WTC11 (cell line): ENCODE measurements at places on chromosomes 2 and 18. TPM values are rescaled to one million over a fixed set of nuclear protein-coding genes. Genes with fewer than 3 reads are reported as not detected.

DNA sequence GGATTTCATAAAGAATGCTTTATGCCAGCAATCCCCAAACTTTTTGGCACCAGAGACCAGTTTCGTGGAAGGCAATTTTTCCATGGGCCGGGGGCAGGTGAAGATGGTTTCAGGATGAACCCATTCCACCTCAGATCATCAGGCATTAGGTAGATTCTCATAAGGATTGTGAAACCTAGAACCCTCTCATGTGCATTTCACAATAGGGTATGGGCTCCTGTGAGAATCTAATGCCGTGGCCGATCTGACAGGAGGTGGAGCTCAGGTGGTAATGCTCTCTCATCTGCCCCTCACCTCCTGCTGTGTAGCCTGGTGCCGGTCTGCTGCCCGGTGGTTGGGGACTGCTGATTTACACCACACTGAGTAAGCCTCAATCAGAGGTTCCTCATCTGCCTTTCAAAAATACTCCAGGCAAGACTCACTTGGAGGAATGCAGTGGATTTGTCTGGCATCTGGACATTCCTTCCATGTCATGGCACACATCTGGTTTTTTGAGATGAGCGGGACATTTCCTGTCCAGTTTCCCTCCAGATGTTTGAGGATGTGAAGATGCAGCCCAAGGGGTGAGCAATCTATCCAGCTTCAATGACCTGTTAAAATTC lies 185.8 kb downstream of the VAPA start:
- DNase-seq, result no peak

DNA sequence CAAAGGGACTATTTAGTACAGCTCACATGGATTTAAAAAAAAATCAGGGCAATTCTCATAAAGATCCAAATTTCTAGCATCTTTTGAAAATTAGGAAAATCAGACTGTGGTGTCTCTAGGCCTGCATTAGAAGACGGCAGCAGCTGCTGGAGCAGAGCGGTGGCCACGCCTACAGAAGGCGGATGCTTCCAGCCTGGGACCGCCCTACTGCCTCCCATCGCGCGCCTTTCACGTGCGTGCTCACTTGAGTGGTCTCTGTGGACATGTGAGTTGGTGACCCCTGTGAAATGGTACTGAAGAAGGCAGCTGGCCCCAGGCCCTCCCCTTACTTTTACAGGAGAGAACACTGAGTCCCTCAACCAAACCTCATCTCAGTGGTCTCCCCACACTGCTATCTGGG lies 15.2 kb upstream of the ZFP36L2 start:
- DNase-seq, result peak; percentile 46

- DNase-seq, result no peak
These were observed 114.2 kb upstream of the EPC2 start for GRCh38 chr2:148530350-148530749.

The PPP1R1C gene
- 3.4 to 8.7 TPM (median 3.7 TPM) in 3 replicates for total RNA-seq

The STAM2 gene
- total RNA-seq, result 9.0 to 12.0 TPM (median 11.1 TPM) in 3 replicates

GRCh38 chr2:224381521-224382279 lies 20.2 kb downstream of the FAM124B start:
- no peak for DNase-seq

- no peak for DNase-seq
These were observed 343 bp upstream of the CD302 start for GRCh38 chr2:159798376-159798725.
